ENCODE measurements at places on chromosomes 7 and 10.

- DNase-seq: no peak
These were observed 322.2 kb downstream of the BMPER start for GRCh38 chr7:34227525-34227924.

DNA sequence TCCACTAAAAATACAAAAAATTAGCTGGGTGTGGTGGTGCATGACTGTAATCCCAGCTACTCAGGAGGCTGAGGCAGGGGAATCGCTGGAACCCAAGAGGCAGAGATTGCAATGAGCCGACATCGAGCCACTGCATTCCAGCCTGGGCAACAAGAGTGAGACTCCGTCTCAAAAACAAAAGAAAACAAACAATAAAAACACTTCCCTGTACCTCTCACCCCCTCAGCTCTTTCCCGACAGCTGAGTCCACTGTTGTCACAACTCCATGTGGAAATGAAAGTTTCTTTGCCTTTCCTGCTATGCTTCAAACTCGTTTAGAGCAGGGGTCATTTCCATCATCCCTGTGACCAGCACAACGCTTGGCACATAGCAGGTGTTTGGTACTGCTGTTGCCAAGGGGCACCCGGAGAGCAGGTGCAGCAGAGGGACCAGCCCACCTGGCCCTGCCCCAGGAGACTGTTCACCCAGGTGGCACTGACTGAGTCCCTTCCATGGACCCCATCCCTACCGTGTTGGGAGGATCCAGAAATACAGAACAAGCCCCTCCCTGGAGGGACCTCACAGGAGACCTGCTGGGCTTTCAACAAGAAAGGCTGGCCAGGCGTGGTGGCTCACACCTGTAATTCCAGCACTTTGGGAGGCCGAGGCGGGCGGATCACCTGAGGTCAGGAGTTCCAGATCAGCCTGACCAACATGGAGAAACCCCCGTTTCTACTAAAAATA, 4.9 kb downstream of the TMEM130 start:
- no peak for DNase-seq

DNA sequence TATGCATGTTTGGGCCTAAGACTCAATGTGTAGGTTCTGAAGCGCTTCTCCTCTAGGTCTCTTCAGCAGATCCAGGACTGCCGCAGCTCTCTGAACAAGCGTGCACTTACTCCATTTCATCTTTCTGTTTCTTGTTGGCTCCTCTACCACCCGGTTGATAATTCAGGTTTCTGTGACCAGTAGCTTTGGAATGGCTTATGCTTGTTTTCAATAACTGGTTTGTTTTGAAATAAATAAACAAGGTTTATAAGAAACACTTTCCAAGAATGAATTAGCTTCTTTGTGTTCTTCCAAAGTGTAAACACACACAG, 1.5 kb downstream of the MDFIC start:
- no peak for DNase-seq

GRCh38 chr7:139745678-139746143, 32.1 kb downstream of the HIPK2 start:
- DNase-seq: peak; percentile 48
